Fibroblast of the aortic adventitia (primary cell): ENCODE measurements at places on chromosomes 7 and 10. TPM values are rescaled to one million over a fixed set of nuclear protein-coding genes. Genes with fewer than 3 reads are reported as not detected.

DNA sequence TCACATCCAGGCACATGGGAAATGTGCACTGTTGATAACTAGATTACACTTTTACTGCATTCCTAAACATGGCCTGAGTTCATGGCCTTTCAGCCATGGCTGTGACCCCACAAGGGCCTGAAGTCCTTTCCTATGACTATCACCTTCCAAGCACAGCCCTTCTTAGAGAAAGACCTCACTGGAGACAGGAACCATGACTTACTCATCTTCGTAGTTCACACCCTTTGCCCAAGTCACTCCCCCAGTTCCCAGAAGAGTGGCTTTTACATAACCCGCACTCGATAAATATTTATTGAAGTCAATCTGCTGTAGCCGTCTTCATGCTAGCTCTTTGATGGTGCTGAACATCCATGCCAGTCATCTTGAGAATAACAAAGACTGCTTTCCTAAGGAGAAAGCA, 632.5 kb upstream of the NRP1 start:
- no peak for DNase-seq

- DNase-seq = no peak
Observed at GRCh38 chr7:150398108-150398964, 19.2 kb downstream of the ZNF775 start.

GRCh38 chr10:128072941-128073645, 53.1 kb downstream of the MKI67 start:
- DNase-seq = no peak

- DNase-seq = no peak
Observed at GRCh38 chr10:2920637-2921036, 146.7 kb upstream of the PFKP start.

- DNase-seq = no peak
Observed at GRCh38 chr10:129765664-129766550, 198.2 kb downstream of the EBF3 start.

- DNase-seq = peak; percentile 60
Observed at GRCh38 chr10:119595134-119595675, 1.6 kb downstream of the TIAL1 start.

DNA sequence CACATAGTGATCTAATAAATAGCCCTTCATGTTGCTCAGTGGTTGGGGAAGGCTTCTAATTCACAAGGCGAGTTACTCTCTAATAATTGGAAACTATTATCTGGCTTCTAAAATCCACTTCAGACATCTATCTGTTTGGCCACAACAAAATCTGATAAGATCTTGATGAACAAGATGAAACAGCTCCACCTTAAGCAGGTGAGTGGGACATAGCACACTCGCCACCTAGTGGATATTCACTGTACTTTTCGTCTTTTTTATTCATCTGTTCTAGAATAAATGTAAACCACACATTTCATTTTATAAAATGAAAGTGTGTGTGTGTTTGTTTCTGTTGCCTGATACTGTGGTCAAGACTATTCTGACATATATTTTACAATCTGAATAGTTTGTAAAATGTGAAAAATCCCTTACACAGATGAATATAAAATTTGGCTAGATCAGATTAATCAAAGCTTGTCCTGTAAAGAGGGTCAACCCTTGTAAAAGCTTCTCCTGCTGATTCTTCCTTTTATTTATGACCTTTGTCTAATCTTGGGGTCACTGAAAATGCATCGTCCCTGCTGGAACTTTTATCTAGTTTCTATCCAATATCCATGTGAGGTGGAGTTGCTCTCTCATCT, 26.5 kb upstream of the CNTNAP2 start:
- peak; percentile 2 for DNase-seq

DNA sequence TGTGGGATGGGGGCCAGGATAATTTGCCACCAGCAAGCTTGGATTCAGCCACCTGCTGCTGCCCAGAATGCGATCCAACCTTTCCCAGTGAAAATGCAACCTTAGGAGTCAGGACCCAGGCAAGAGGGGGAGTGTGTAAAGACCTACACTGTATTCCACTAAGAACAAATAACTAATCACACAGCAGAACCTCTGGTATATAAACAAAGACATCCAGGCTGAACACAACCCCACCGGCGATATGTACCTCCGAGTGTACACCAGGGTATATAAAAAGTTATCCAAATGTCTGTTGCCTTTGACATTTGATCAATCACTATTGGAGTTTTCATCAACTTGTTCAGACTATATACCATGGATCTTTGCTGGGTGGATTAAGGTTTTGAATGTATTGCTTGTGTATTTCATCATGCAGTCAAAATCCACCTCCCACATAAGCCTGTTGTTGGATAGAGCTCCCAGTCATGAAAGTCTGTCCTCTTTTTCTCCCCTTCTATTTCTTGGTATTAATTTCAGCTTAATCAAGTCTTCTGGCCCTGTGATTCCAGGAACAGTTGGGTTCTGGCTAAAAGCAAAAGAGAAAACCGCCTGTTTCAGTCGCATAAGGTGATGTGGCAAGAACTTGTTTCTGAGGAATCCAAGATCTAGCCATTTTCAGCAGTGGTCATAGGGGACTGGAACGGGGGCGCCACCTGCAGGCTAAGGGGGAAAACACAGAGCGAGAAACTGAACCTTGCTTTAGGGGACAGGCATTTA, 290.7 kb downstream of the CCDC3 start:
- DNase-seq = peak; percentile 94

DNA sequence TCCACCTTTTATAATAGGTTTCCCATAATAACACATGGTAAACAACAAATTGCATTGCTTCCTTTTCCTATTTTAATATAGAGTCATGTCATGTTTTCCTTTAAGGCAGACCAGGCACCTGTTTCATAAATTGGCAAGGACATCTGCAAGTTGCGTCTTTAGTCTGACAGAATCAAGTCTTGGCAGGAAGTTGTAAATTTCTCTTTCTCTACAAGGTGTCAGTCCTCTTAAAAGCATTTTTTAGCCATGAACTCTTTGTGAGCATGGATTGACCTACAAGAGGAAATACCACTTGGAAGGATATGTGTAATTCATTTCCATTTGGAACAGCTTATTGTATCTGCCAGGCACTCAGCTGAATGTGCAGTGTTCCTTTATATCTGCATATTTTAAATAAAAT, 176.8 kb downstream of the PRKG1 start:
- no peak for DNase-seq

GRCh38 chr7:49229246-49229645, 304.9 kb downstream of the CDC14C start:
- DNase-seq = no peak

DNA sequence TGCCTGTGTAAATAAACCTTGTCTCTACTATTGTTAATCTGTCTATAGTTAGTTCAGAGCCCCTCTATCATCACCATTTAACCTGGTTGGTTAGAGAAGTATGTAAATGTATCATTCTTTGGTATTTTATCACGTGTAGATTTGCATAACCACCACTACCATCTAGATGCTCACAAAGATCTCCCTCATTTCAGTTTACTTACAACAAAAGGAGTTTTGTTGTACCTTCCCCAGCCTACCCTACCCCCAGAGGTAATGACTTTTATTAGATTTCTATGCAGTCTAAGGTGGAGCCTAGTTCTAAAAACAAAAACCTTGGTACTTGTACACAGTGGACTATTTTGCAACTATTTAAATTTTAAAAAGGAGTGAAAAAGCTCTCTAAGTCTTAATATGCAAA, 17.5 kb downstream of the ACADSB start:
- DNase-seq = no peak

- no peak for DNase-seq
Observed at GRCh38 chr10:11245510-11245909, 227.8 kb downstream of the CELF2 start.

AKR1C3 gene
- total RNA-seq = 74.2 and 169 TPM in 2 replicates
